Gastroesophageal sphincter (tissue), 4 donors: ENCODE measurements at places on chromosomes 4 and X. TPM values are rescaled to one million over a fixed set of nuclear protein-coding genes. Genes with fewer than 3 reads are reported as not detected.

Gene SYN1
- total RNA-seq = not detected

DNA sequence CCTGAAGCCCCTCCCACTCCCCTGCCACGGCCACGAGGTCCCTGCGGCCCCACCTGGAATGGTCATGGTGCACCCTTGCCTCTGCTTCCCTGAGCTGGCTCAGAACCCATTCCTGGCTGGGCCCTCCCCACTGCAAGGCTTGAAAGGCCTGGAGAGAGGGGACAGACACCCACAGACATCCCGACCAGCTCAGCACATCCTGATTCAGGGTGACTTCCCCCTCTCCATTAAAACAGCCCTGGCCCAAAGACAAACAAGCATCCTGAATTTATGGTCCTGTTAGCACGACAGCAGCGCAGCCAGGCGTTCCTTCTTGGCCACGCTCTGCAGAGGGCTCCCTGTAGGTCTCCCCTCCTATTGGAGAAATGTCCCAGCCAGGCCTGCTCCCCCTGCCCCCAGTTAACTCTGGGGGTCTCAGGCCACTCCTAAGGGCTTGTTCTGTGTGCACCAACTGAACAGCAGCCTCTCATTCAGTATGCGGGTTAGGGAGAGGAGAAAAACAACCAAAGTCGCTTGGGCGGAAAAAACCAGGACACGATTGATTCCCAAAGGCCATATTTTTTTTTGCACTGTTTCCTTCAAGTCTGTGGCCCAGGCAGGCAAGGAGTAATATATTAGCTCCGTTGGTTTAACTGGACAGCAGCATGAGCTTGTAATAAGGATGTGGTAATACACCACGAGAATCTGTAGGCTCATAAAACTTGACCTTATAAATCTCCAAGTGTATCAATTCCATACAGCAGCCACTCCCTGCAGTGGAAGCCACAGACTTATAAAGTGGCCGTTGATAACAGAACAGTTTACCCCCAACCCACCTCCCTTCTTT is 106.7 kb upstream of the MSX1 start:
- no peak for ATAC-seq

- ATAC-seq = no peak
Measured at GRCh38 chr4:187139141-187139540, 415.5 kb upstream of the FAT1 start.

DNA sequence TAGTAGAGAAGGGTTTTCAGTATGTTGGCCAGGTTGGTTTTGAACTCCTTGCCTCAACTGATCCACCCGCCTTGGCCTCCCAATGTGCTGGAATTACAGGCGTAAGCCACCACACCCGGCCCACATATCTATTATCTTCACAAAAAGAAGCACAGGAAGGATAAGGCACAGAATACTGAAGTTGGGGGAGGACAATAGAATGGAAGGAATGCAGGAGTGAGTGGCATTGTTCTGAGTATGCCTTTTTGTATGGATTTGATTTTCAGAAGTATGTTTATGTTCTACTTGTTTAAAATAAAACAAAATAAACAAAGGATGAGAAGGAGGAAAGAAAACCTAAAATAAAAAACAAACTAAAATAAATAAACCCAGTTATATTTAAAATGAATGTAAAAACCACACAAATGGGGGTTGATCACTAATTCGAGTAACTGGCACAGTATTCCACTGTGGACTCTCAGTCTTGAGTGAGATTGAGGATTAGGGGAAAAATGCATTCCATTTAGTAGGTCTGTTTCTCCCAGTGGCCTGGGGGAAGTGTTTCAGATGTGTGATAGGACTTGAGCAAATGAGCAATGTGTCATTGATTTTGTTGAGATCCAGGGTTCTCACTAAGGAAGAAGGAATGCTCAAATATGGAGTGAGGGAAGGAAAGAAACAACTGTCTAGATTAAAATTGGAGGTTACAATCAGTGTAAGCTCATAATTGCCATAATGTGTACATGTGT is 109.0 kb upstream of the C1QTNF7 start:
- no peak for ATAC-seq

DNA sequence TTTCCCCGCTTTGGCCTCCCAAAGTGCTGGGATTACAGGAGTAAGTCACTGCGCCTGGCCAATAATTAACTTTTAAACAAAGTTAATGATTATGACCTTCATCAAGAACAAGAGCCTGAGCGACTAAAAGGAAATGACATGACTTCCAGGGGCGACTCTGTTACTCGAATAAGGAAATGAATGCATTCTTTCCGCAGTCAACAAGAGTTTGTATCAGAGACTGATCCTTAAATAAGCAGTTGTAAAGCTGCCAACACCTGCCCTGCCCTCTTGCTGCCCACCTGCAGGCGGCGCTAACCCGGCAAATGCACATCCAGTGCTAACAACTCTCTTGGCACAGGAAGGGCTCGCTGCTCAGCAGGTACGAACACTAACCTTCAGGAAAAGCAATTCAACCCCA is 27.3 kb downstream of the WDR1 start:
- ATAC-seq = no peak
